ENCODE measurements at places on chromosomes 5 and 9.

- DNase-seq: no peak
These were observed 376.9 kb downstream of the DTWD2 start for GRCh38 chr5:118611332-118611945.

- no peak for DNase-seq
These were observed 12.7 kb downstream of the ANKS6 start for GRCh38 chr9:98783518-98784226.

GRCh38 chr5:93585041-93585766 is 2.2 kb downstream of the NR2F1 start:
- DNase-seq: no peak

DNA sequence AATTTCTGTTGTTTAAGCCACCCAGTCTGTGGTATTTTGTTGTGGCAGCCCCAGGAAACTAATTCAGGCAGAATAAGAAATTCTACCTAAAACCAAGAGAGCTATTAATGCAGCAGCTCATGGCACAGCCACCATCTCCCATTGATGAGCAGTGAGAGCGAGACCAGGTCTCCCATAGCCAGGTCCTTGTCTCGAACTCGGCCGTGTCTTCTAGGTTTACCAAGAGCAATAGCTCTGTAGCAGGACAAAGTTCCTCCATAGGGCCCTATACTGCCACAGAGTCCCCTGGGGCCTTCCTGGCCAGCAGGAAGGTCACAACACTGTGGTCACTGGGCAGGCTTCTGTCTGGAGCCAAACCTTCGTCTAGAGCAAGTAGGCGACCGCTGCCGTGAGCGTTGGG is 34.5 kb upstream of the TJP2 start:
- DNase-seq: no peak
